ENCODE measurements at places on chromosomes 2 and 18. TPM values are rescaled to one million over a fixed set of nuclear protein-coding genes. Genes with fewer than 3 reads are reported as not detected.

GRCh38 chr18:50757358-50757757 is 62.5 kb downstream of the MRO start:
- DNase-seq: peak; percentile 87

DNA sequence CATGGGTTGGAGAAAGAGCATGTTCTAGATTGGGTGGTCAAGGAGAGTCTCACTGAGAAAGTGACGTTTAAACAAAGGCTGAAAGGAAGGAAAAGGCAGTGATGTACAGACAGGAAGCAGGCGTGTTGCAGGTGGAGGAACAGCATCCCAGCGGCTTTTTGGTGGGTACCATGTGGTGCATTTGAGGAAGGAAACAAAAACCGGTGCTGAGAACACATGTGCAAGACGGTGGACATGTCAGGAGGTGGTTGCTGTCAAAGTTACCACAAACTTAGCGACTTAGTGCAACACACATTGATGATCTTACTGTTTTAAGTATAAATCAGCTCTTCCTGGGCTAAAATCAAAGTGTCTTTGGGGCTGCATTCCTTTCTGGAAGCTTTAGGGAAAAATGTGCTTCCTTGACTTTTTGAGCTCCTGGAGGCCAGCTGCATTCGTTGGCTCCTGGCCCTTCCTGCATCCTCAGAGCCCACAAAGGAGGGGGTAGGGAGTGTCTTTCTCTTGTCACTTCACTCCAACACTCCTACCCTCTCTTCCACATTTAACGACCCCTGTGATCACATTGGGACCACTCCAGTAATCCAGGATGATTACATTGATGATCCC is 380.6 kb downstream of the FBXO15 start:
- no peak for DNase-seq

GRCh38 chr2:110678457-110679336 is 834 bp upstream of the BUB1 start:
- no peak for DNase-seq

DNA sequence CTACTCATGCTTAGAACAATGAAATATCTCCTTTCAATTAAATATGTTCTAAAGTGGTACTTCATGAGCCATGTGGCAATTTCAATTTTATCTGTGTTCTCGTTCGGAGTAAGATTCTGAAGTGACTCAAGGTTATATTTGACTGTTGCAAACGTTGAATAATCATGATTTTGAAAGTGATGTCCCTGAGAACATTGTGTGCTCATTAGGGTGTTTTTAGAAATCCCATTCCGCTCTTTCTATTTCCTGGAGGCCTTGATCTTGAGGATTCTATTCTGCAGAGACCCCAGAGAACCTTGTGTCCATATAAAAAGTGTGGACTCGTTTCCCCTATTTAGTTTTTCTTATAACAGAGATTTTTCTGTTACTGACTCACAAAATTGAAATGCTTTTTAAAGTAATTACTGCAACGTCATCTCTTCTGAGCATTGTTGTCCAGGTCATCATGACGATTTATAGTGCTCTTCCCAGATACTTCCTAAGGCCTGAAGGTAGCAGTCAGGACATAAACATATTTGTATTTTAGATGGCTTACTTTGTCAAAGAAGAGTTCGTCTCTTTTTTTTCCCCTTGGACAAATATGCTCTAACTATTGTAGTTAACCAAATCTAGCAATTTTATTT is 27.2 kb downstream of the IL1R2 start:
- no peak for DNase-seq

The ADGRF3 gene
- total RNA-seq: not detected

The TMEM169 gene
- 0.51 TPM for total RNA-seq

The FAM124B gene
- 2.1 TPM for total RNA-seq
